ENCODE measurements at places on chromosomes 2 and 18.

DNA sequence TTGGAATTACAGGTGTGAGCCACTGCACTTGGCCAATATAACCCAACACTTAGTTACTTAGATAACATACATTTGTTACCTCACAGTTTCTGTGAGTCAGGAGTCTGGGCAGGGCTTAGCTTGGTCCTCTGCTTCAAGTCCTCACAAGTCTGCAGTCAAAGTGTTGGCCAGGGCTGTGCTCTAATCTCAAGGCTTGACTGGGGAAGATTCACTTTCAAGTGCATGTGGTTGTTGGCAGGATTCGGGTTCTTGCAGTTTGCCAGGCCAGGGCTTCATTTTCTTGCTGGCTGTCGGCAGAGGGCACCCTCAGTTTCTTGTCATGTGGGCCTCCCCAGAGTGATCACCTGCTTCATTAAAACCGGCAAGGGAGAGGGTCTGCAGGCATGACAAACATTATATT lies 103.7 kb downstream of the SLC4A3 start:
- DNase-seq, result no peak

DNA sequence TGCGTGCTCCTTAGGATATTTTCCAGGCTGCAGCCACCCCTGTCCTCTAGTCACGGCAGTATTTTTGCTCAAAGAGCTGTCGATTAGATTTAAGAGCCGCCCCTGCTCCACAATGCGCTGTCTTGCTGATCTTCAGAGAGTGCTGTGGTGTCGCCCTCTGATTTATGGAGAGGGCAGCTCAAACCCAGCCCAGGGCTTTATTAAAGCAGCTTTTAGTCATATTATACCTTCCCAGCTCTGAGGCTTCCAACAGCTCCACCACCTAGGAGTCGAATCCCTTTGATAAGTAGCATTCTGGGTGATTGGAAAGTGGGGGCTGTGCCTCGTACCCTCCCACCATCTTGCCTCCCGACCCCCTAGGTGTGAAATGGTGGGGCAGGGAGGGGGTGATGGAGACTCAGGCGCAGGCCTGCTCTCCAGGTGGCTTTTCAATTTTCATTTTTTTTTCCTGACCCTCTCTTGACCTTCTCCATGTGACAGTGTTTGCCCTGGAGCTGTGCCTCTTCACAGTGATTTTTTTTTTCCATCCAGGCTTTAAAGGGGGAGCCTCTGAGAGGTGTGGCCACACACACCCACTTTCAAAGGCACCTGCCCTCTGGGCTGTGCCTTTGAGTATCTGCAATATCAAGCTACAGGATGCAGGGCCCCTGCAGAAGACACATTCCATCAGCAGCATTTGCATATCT lies 53.1 kb upstream of the NRP2 start:
- no peak for DNase-seq

GRCh38 chr2:177593402-177593801 lies 200.8 kb downstream of the AGPS start:
- DNase-seq, result no peak

DNA sequence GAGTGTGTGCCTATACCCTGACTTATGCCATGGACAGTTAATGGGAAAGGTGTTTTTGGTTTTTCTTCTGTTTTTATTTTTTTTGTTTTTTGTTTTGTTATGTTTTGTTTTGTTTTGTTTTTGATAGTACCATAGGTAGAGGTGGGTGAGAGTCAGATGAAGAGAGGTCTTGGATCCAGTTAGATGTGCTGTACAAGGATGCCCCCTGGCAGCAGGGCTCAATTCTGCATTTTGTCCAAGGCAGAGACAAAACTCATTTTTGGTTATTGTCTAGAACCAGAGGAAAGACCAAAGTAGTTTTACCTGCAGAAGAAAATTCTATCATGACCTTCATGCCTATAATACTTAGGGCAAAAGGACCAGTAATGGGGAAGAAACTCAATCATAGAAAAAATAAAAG lies 48.5 kb downstream of the SLC5A7 start:
- DNase-seq, result no peak

GRCh38 chr2:70094978-70095719 lies 7.9 kb downstream of the PCBP1 start:
- peak; percentile 40 for DNase-seq

GRCh38 chr18:59788791-59789106 lies 91.5 kb upstream of the CCBE1 start:
- DNase-seq, result no peak

DNA sequence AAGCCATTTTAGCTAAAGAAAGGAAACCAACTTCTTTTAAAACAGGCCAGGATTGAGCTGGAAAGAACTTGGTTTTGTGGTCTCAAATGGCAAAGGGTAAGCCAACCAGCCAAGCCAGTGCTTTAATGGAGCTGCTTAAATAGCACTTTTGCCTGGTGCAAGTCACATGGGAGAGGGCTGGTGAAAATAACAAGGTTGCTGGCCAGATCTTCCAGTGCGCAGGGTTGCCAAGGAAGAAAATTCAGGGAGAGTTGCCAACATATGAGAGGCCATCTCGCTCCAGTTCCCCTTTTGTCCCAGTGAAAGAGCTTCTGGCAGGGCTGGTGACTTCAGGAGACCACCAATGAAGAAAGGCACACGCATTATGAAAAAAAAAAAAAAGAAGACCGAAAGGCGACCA lies 57.3 kb downstream of the IRS1 start:
- DNase-seq, result no peak

GRCh38 chr2:238493880-238494572 lies 67.3 kb downstream of the ASB1 start:
- DNase-seq, result peak; percentile 49

GRCh38 chr18:12839057-12839525 lies 44.9 kb downstream of the PTPN2 start:
- DNase-seq, result no peak

DNA sequence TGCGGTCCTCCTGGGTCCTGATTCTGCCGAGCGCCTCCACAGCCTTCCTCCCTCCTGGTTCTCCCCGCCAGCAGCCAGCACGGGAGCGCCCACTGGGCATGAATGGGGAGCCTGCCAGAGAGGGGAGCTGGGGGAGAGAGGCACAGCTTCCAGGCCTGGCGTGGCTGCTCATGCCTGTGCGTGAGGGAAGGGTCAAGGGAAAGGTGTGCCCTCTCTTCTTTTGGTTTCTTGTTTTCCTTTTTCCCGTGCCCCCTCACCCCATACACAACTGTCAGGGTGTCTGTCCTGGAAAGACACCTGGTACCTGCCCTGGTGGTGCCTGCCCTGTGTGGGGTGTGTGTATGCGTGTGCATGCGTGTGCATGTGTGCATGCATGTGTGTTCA lies 4.7 kb upstream of the NEURL3 start:
- DNase-seq, result no peak

DNA sequence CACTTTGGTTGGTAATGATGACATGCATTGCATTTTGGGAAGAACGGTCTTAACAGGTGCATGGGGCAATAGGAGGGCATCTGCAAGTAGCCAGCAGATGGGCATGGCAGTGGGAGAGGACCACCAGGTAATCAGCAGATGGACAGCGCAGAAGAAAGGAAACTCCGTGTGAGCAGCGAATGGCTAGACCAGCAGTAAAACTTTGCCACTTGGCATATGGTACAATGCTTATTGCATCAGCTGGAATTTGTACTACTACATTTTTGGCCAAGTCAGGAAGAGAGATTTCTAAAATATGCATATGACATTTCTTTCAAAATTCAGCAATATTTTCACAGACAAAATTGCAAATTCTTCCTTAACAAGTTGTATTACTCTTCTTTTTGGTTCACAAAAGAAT lies 768.5 kb downstream of the LRP1B start:
- DNase-seq, result no peak

DNA sequence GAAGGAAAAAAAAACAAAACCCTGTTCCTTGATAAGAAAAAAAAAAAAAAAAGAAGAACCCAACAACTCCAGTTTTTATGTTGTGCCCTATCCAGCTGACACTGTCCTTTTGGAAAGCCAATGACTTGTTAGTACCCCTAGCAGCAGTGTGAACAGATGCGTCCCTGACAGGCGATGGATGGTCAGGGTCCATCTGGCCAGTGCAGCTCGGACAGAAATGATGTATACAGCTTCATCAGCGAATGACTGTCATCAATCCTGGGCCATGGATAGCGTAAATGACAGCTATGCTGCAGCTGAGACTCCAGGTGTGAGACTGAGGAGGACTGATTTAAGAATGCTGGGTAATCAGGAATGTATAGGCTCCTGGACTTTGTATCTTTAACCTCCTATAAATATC lies 318.8 kb upstream of the FIGN start:
- no peak for DNase-seq

GRCh38 chr2:219578811-219579613 lies 6.9 kb downstream of the INHA start:
- no peak for DNase-seq

DNA sequence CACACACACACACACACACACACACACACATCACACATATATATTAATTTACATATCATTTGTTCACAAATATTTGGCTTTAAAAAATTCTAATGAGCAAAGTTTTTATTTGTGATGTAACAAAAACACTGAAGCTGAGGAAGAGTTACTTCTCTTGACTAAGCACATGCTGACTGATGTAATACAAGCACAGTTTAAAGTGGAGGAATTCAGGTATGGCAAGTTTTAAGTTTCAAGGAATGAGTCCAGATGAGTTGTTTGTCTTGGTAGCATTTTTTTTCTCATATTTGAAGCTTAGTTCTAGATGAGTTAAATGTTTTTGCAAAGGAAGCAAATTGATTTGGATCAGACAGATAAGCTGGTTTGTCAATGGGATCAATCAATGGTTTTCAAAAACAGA lies 20.2 kb upstream of the CALCRL start:
- DNase-seq, result no peak

- DNase-seq, result no peak
Observed at GRCh38 chr2:213420828-213421385, 136.6 kb downstream of the SPAG16 start.

DNA sequence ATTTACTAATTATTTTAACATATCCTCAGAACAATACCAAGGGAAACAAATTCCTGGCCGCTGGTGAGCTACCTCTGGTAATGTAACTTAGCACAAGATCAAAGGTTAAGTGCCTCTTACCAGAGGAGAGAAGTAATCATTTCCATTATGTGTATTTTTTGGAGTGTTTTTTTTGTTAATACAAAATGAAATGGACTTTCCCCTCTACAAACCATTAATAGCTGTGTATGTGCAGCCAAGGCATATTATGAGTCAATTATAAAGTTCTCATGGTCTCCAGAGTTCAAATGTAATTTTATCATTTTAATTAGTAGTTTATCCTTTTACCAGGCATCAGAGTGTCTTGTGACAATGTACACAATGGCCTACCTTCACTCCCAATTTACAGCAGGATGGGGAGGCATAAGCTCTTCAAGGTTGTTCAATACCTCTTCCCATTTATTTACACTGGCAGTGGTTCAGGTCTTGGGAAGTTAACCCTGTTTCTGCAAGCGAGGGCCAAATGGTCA lies 242.2 kb downstream of the TGIF1 start:
- DNase-seq, result no peak

- DNase-seq, result peak; percentile 91
Observed at GRCh38 chr18:24014062-24014985, at the start of gene TTC39C. Gene TTC39C, plus strand, starts transcription at chr18:24014754. Its CDS starts 118 bp downstream, at chr18:24014872.

GRCh38 chr2:108536911-108537310 lies 2.6 kb downstream of the LIMS1 start:
- no peak for DNase-seq

DNA sequence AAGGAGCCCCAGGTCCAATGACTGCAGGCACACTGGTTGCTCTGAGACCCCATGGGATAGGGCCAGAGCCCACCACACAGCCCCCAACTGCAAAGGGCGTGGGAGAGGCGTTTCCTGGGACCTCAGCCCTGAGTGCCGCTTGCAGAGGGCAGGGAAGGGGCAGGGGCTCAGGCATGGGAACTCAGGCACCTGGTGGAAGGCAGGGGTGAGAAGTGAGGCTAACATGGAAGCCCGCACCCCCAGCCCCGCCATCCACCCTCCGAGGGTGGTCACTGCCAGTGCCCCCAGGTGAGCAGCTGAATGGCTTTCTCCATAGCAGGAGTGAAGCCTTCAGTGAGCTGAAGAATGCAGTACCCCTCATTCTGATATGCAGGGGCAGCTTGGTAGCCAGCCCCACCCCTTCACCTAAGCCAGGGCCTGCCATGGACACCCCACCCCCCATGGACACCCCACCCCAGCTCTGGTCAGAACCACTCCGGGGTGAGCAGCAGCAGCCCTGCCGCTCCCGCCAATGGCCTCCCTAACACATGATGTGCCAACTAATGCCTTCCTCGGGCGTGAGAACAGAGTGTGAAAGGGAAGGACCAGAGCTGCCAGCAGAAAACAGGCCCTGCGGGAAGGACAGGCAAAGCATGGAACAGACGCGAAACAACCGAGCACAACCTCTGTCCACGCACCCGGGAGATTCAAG lies 6.6 kb downstream of the KIF1A start:
- no peak for DNase-seq

DNA sequence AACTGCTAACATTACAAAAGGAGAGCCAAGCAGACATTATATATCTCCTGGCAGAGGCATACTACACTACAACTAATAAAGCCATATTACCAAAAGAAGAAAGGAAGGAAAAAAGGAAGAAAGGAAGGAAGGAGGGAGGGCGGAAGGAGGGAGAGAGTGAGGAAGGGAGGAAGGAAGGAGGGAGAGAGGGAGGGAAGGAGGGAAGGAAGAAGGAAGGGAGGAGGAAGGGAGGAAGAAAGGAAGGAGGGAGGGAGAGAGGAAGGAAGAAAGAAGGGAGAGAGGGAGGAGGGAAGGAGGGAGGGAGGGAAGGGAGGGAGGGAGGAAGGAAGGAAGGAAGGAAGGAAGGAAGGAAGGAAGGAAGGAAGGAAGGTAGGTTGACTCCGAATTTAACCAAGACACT lies 133.4 kb downstream of the PDE11A start:
- DNase-seq, result no peak

GRCh38 chr2:20486571-20486970 lies 39.7 kb downstream of the RHOB start:
- DNase-seq, result no peak

GRCh38 chr2:64537991-64538390 lies 13.9 kb downstream of the AFTPH start:
- DNase-seq, result no peak

- DNase-seq, result no peak
Observed at GRCh38 chr18:7457262-7457661, 109.9 kb upstream of the PTPRM start.

- DNase-seq, result no peak
Observed at GRCh38 chr2:135974036-135974435, 11.4 kb downstream of the DARS1 start.

DNA sequence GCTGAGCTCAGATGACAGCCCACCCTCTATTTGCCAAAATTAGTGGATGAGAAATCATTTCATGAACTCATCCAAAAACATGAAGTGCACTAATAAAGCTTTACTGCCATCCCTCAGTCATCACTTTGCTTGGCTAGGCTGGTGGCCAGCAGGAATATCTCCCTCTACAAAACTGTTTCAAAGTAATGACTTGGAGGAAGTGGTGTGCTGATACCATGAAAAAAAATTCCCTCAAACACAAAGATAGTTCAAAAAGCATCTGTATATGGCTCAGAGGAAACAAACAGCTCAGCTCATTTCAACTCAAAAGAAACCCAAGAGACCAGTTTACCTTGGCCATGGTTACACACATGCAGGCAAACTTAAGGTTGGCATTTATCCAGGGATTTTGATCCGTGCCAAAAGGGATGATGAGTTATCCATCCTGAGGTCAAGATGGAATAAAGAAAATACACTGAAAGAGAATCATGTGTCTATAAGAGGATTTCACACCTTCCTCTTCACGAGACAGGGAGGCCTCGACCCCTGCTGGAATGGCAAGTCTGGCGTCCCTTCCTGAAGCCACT lies 18.4 kb upstream of the WIPF1 start:
- no peak for DNase-seq
